Activated CD4-positive, CD25-positive, alpha-beta regulatory T cell treated with anti-CD3 and anti-CD28 coated beads, Interleukin-2, amount 50 U/mL, for 16 hours (primary cell): ENCODE measurements at places on chromosomes 4 and X.

DNA sequence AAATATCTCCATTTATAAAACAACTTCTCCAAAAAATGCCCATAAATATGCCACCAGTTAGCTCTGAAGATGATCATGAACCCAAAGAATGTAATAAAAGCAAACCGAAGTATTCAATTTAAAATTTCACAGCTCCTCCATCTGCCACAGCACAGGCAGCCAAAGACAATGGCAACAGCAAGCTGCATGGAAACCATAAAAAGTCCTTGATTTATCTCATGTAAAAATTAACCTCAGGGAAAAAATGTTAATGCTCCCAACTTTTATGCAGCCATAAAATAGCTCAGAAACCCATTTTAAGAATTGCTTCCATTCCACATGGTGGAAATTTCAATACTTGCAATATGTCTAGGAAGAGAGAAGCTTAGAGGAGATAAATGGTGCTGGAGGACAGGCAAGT, 132.3 kb upstream of the ARHGEF9 start:
- no peak for DNase-seq

GRCh38 chr4:123995936-123996335, 599.3 kb downstream of the SPRY1 start:
- DNase-seq: no peak

DNA sequence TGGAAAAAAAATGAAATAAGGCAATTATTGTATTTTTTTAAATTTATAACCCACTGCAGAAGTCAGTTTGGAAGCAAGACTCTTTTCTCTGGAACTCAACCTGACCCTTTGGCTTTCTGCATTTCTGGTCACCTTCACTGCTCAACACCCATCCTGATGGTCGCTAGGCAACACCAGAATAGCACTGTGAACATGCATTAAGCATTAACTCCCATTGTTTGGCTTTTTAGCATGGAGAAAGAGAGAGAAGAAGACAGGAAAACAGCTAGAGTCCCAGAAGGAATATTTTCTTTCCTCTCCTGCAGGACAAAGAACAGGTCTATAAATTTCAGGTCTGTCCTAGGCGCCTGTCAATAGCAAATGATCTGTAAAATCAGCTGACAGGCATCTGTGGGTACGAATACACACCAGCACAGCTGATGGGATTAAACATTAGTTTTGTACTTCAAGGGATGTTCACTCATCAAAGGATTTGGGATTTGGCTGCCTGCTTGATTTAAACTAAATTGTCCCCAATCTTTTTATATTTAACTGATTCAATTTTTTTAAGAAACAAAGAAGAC, 137.2 kb upstream of the ETNPPL start:
- no peak for DNase-seq

DNA sequence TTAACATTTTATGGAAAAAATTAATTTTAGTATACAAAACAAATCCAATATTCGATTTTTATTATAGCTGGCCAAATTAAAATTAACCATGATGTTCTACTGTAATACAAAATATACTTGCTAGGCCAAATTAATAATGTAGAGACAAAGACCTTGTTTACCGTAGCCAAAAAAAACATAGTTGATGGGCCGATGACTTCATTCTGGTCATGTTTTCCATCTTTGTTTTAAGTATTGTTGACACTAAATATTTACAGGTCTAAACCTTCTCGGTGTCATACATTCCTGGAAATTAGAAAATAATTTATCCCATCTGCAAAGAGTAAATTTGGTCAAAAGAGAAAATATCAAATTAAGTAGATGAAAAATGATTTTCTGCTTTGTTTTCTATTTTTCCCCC, 698.5 kb downstream of the GRID2 start:
- DNase-seq: no peak

GRCh38 chr4:68569466-68570121, 6.5 kb downstream of the UGT2B17 start:
- DNase-seq: no peak

DNA sequence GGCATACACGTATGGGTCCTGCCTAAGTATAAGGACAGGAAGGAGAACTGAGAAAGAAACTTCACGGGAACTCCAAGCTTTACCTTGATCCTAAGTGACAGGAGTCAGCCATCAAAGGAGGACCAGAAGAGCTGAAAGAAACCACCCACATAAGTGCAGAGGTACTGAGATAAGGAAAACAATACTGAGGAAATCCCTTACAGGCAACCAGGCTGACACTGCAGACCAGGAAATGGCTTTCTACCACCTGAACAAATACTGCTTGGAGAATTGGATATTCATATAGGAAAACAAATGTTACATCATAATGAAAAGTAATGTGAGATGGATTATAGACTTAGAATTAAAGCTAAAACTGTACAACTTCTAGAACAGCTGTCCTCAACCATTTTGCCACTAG, 127.0 kb downstream of the IL15 start:
- DNase-seq: no peak

DNA sequence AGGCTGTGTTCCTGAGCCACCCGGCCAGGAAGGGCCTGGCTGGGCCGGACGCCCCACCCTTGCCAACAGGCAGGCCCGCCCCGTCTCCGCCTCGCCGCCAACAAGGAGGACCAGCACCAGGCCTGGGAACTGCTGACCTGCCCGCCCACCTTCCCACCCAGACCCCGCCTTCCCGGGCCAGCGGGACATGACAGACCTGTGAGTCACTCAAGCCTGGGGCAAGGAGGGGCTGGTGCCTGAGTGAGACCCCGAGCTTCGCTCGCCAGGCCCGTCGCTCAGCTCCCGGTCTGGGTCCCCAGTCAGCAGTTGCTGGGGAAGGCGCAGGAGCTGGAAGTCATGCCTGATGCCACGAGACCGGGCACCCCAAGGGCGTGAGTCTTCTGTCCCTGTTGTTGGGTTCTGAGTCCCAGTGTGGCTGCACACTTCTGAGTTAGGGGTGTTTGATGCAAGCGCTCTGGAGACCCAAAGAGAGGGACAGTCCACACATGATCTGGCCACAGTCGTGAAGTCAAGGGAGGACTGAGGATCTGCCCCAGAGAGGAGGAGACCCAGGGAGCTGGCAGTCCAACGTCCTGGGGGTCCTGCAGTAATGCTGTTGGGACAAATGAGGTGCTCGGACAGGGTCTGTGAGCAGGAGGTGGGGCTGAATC, at the start of gene DNASE1L1:
TSS of gene DNASE1L1 (minus strand) at position 33 of the 650 bp plus-strand sequence. CDS start 3,686 bp downstream, outside the sequence.
- no peak for DNase-seq

GRCh38 chr4:147741190-147741788, 9.4 kb downstream of the ARHGAP10 start:
- DNase-seq: no peak

DNA sequence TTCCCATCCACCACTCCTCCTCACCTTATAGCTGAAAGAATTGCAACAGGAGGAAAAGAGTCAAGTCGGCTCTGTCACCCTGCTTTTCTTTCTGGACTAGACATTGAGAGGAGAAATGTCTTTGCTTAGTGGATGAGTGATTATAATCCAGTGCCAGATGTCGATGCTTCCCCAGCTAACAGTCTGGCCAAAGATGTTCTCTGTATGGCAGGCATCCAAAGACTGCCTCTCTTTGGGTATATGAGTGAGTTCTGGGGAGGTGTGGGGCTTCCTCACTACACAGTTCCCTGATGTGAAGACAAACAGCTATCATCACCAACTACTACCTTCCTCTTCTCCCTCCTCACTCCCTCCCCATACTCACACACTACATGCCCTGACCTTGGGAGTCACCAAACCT, 90.9 kb downstream of the COMMD8 start:
- no peak for DNase-seq

- DNase-seq: no peak
Measured at GRCh38 chr4:89949782-89950387, 55.2 kb downstream of the MMRN1 start.

GRCh38 chr4:183153190-183153916, 54.3 kb downstream of the WWC2 start:
- DNase-seq: no peak

- DNase-seq: no peak
Measured at GRCh38 chr4:184893801-184894571, 68.2 kb upstream of the ACSL1 start.

DNA sequence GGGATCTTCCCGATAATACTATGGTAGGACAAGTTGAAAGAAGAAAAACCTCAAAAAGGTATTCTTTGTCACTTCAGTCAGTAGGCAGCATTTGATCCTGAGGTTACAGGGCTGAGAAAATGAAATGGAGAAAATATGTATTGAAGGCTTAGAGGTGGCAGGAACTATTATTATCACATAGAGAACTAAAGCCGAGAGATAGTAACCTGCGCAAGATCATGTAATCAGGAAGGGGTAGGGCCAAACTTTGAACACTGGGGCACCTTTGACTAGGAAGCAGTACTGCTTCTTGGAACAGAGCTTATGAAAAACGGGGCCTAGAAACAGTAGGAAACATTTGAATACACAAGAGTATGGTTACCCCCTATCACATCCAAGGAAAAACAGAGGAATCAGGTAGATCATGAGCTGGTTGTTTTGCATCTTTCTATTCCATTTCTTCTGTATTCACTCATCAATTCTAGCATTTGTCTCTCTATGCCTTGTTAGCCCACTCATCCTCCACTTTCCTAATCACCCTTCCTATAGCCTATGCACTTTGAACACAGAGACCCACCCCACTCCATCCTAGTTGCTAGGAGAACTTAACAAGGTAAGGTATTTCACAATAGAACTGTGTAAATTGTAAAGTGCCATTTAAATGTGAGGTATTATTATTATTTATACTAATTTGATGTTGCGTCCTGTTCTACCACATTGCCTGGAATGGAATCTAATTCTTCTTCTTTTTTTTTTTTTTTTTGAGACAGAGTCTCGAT, 34.6 kb upstream of the SLC9A7 start:
- no peak for DNase-seq

- no peak for DNase-seq
Measured at GRCh38 chrX:105694839-105695238, 127.5 kb upstream of the NRK start.

DNA sequence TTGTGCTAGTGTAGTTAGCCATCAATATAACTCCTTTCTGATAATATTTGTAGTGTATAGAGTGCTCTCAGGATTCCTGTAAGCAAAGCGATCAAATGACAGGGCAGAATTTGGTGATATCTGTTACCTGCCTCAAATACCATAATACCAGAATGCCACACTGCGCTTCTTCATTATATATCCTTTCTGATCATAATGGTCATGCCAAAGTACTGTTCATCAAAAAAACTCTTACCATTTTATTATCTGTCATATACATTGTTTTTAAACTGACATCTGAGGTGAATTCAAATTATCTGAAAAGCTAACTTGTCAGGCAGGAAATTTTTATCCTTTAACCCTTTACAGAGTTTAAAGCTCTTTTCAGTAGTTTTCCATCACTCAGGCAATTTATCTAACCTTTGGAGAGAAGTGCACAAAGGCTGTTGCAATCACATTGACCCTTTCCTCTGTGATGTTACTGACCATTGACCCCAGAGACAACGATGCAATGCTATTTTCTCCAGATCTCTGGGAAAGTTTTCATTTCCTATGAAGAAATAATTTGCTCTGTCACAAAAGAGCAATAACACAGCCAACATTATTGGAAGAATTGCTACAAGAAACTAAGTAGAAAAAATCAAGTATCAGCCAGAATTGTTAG, 37.4 kb downstream of the UGT2B4 start:
- no peak for DNase-seq

GRCh38 chr4:121786221-121786620, 14.9 kb upstream of the EXOSC9 start:
- no peak for DNase-seq

- no peak for DNase-seq
Measured at GRCh38 chr4:78168029-78168428, 110.9 kb downstream of the FRAS1 start.

DNA sequence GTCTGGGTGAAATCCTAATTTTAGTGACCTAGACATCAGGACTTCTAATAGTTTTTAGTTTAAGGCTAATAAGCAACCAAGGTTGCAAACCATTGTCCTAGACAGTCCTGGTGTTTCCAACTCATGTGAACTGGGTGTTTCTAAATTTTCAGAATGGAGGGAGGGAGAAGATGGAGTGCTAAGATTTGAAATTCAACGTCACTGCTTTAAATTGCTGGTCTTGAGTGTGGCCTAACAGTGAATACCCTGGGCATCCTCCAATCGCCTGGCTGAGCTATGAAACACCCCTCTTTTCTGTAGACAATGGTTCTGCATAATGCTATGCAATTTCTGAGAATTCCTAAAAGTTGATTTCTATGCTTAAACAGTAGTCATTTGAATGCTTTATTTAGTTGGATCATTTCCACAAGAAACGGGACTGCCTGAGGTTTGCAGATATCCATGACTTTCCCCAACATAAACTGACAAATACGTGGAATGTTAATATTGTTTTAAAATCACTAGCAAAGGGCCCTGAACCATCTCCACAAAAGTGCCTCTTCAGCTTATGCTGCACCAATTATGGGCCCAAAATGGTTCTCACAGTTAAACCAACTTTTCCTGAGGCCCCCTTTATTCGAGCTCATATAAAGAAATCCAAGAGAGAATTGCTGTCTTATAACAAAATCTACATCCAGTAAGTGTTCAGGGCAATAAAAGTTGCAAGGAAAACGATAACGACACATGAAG, 1.1 kb downstream of the FBXL5 start:
- DNase-seq: no peak

- DNase-seq: no peak
Measured at GRCh38 chr4:127126718-127127117, 506.0 kb upstream of the INTU start.

DNA sequence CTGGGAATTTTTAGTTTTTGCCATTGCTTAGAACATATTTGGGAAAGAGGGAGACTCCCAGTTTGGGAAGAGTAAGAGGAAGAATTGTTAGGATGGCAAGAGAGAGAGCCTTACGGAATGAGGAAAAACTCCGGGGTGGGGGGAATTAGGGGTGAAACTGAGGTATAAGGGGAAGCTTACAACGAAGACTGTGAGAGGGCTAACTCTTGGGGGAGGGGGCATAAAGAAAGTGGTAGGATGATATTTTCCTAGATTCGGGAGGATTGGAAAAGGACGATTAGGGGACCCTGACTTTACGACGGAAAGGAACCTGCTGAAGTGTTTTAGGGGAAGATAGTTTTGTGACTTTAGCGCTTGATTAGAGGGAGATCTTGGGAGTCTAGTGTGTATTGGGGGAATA, 86.2 kb upstream of the HPRT1 start:
- no peak for DNase-seq
